ENCODE measurements at places on chromosomes 11 and 22. TPM values are rescaled to one million over a fixed set of nuclear protein-coding genes. Genes with fewer than 3 reads are reported as not detected.

DNA sequence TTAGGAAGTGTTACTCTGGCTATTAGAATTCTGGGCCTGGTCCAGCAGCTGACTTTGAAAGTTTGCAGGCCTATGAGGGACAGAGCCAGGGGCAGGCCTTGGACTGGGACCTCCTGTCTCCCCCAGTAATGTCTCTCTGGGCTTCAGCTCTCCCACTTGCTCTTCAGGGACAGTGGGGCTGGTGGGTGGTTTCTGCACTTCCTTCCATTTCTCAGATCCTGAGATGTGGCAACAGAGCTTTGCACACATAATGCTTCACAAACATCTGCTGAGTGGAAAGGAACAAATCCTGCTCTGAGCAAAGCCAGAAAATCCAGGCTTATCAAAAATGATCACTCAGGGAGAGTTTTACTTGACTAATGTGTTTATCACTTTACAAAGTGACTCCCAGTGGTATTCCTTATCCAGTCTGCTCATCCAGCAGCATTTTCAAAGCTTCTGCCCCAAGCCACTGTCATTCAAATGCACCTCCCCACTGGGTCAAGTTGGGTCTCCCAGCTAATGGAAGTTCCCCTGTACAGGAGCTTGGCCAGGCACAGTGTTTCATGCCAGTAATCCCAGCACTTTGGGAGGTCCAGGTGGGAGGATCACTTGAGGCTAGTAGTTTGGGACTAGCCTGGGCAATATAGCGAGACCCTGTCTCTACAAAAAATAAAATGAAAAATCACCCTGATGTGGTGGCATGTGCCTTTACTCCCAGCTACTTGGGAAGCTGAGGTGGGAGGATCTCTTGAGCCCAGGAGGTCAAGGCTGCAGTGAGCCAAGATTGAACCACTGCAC is 13.5 kb upstream of the OSBP2 start:
- H3K4me1 ChIP-seq: peaks cover 10% of the 10 kb centered on the region
- no peaks in the 10 kb centered on the region for H3K36me3 ChIP-seq
- H3K27ac ChIP-seq: no peak overlapping the region
- H3K4me3 ChIP-seq: no peak overlapping the region

The APOL4 gene
- 0.75 TPM for polyA plus RNA-seq

- peaks cover 42% of the 10 kb centered on the region for H3K4me1 ChIP-seq
- peak; percentile 97 for DNase-seq
- H3K4me3 ChIP-seq: peak overlapping the region; percentile 96
- H3K36me3 ChIP-seq: peaks cover 17% of the 10 kb centered on the region
Observed at GRCh38 chr22:42615092-42615859, 593 bp upstream of the POLDIP3 start.

DNA sequence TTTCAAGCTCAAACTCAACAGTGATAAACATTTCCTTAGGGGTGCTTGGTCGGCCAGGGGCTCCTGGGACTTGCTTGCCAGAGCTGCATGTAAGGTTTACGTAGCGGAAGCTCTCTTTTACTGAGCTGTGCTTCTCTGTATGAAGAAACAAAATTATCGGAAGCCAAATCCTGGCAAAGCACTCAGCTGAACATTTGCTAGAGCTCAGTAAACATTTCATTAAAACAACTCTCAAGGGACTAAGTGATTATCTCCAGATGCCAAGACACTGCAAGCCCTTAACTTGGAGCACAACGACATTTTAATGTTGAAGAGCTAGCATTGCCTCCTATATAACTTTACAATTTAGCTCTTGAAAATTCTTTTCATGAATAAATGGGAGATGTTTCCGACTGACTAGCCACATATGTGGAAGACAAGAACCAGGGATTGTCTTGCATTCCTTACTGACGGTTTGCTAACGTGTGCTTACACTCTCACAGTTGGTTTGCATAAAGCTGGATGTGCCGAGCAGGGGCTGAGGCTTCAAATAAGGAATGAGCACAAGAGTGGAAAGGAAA is 43.4 kb downstream of the SCUBE2 start:
- H3K27me3 ChIP-seq: no peaks in the 10 kb centered on the region
- no peak overlapping the region for H3K27ac ChIP-seq
- H3K4me3 ChIP-seq: no peak overlapping the region
- H3K36me3 ChIP-seq: no peaks in the 10 kb centered on the region

DNA sequence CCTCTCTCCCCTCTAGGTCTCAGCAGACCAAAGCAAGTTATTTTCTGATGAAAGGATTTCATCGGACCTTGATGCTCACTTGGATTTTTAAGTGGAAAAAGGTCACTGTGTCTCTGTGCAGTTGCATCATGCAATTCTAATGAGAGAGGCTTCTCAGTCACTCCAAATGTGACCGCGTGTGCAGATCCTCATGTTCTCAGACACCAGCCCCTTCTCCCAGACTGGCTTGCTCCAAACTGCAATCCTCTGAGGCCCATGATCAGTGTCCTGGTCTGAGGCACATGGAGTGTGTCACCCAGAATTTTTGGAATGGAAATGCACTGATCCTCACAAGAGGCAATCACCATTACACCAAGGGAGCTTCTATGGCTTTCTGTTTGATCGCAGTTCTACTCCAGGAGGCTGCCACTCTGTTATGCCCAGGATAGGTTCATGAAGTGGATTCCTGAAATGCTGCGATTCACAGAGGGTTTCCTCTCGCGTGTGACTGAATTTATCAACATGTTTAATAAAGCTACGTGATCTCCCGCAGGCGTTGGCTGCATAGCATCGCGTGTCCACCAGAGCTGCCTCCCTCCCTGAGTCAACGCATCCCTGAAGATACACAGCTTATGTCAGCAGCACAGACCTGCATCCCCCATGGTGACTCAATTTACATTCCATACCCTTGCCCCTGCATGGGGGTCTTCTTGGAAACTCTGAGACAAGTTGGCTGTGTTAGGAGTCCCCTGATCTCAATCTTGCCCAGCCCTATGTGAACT is 544.6 kb upstream of the B3GAT1 start:
- H3K4me1 ChIP-seq: no peaks in the 10 kb centered on the region
- no peaks in the 10 kb centered on the region for H3K27me3 ChIP-seq
- no peak overlapping the region for H3K4me3 ChIP-seq
- no peaks in the 10 kb centered on the region for H3K36me3 ChIP-seq
- DNase-seq: no peak
- no peak overlapping the region for H3K27ac ChIP-seq

- no peak overlapping the region for H3K4me3 ChIP-seq
- peak; percentile 57 for DNase-seq
- H3K4me1 ChIP-seq: peaks cover 55% of the 10 kb centered on the region
- no peaks in the 10 kb centered on the region for H3K36me3 ChIP-seq
- H3K27me3 ChIP-seq: no peaks in the 10 kb centered on the region
- peak overlapping the region; percentile 93 for H3K27ac ChIP-seq
Observed at GRCh38 chr22:43147821-43148220, 3.5 kb upstream of the TSPO start.

GRCh38 chr11:25396847-25397246 is 900.0 kb downstream of the LUZP2 start:
- H3K4me3 ChIP-seq: no peak overlapping the region
- H3K4me1 ChIP-seq: no peaks in the 10 kb centered on the region
- H3K27me3 ChIP-seq: no peaks in the 10 kb centered on the region
- no peak overlapping the region for H3K27ac ChIP-seq
- H3K36me3 ChIP-seq: no peaks in the 10 kb centered on the region

GRCh38 chr11:128881221-128881620 is 9.9 kb upstream of the KCNJ5 start:
- no peaks in the 10 kb centered on the region for H3K27me3 ChIP-seq
- H3K4me1 ChIP-seq: peaks cover under 1% of the 10 kb centered on the region
- H3K36me3 ChIP-seq: no peaks in the 10 kb centered on the region
- no peak overlapping the region for H3K27ac ChIP-seq

- H3K4me3 ChIP-seq: no peak overlapping the region
- DNase-seq: no peak
- no peaks in the 10 kb centered on the region for H3K27me3 ChIP-seq
Observed at GRCh38 chr11:126112547-126112946, 49.9 kb upstream of the CDON start.

DNA sequence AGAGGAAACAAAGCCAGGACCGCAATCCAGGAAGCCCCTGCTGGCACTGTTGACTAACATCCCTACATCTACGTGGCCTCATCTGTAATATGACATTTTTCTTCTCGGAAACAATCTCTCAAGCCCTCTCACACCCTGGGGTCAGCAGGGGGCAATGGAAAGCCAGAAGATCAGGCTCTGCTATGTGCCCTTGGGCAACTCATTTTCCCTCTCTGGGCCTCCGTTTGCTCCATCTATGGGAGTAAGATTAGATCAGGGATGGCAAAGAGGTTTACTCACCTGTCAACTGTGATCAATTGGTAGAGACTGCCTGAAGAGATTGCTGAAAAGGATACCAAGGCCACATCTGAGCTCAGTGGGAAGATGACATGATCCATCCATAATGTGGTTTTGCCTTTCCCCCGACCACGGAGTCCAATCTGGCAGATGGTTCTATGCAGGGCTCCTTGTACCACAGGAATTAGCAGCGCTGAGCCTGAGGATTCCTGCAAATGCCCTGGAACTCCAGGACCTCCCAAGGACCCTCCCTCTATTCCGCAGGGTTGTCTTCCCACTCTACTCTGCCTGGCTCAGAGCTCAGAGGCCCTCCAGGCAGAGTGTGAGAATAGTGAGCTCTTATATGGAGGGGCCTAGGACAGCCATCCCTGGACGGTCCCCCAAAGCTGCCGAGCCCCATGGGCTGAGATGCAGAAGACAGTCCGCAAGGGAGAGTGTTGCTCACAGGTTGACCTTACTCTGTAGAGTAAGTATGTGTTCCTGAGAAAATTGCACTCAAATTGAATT is 66.1 kb downstream of the CHST1 start:
- no peaks in the 10 kb centered on the region for H3K4me1 ChIP-seq
- no peak overlapping the region for H3K4me3 ChIP-seq
- H3K36me3 ChIP-seq: no peaks in the 10 kb centered on the region
- no peak for DNase-seq
- H3K27me3 ChIP-seq: no peaks in the 10 kb centered on the region

The DEFB131B gene
- not detected for polyA plus RNA-seq

Measured in CD14-positive monocyte (primary cell).